MM.1S (cell line): ENCODE measurements at places on chromosomes 7 and 10.

DNA sequence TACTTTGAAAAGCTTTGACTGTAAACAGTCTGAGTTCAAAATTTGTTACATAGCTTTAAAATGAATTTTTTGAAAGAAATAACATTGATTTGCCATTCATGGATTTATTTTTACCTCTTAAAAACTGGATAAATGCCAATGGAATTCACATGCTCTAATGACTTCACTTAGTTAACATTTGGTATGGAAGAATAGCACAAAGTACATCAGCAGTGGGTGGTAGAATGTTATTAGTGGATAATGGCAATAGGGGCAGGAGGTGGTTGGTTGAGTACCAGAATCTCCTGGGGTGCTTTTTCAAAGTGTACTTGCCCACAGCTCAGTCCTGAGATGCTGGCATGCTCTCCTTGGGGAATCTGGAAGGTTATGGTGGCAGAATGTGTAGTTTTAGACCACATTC lies 4.7 kb downstream of the PPP1R9A start:
- DNase-seq = no peak

- DNase-seq = no peak
Observed at GRCh38 chr7:36299823-36300341, 89.8 kb upstream of the ANLN start.

DNA sequence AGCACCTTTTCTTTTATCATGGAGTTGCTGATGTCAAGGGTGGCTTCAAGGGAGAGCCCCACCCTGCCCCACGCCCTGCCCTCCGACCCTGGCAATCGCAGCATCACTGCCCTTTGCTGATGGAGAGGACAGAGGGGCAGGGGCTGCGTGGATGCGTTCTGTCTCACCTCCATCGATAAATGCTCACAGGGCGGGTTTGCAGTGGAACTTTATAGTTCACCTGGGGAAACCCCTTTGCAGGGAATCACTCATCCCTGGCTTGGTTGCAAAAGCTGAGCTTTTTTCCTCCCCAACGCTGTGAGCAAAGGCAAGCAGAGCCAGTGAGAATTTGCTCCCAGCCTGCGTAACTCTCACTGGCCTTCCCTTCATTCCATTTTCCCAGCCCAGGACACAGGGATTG lies 176.8 kb downstream of the WDR37 start:
- no peak for DNase-seq

DNA sequence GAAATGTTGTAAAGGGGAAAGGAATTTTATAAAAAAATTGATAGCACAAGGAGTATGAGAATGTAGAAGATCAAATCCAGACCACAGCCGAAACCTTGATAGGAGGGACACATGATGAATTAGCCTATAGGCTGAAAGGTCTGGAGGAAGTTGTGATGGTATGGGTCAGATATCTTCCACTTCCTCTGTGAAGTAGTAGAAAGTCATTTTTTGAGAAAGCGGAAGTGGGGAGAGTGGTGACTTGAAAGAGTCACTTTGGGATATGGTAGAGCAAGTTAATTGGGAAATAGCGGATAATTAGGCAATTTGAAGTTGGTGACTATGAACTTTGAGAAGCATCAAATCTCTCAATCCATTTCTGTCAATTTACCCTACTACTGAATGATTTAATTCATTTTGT lies 99.4 kb downstream of the GRM8 start:
- no peak for DNase-seq

DNA sequence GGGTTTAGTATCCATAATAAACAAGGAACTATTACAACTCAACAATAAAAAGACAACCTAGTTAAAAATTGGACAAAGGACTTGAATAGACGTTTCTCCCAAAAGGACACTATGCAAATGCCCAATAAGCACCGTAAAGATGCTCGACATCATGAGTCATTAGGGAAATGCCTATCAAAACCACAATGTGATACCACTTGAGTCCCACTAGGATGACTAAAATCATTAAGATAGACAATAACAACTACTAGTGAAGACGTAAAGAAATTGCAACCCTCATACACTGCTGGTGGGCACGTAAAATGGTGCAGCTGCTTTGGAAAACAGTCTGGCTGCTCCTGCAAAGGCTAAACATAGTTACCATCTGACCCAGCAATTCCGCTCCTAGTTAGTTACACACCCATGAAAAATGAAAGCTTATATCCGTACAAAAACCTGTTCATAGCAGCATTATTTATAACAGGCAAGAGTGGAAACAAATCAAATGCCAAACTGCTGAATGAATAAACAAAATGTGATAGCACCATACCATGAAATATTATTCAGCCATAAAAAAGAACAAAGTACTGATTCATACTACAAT lies 17.3 kb downstream of the CCDC3 start:
- DNase-seq = no peak

DNA sequence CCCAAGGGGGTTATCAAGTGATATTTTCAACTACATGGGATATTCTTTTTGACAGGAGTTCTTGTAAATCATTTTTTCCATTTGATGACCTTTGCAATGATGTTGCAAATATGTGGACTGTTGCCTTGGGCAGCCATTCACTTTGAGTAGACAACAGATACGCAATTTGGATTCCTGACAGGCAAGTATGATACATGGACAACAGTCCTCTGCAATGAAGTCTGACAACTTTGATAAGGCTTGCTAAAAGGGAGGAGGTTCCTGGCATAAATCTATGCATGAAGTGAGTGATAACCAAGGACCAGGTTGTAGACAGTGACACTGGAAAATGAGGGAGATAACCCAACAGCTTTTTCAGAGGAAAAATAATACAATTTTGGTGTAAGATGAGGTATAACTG lies 17.7 kb downstream of the LRRD1 start:
- no peak for DNase-seq

DNA sequence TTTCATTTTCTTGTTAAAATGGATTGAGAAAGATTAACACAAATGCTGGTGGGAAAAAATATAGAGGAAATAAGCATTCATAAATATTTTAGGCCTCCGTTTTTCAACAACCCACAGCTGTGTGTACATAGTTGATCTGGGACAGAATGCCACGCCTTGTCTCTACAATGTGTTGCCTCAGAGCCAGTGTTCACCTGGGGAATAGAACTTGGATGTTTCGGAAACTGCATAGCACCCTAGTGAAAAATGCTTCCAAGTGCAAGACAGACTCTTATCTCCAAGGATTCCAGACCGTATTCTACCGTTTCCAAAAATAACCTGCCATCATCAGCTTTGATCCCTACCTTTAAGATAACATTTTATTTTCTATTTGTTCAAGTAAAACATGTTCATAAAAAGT lies 260.9 kb downstream of the SDK1 start:
- no peak for DNase-seq

DNA sequence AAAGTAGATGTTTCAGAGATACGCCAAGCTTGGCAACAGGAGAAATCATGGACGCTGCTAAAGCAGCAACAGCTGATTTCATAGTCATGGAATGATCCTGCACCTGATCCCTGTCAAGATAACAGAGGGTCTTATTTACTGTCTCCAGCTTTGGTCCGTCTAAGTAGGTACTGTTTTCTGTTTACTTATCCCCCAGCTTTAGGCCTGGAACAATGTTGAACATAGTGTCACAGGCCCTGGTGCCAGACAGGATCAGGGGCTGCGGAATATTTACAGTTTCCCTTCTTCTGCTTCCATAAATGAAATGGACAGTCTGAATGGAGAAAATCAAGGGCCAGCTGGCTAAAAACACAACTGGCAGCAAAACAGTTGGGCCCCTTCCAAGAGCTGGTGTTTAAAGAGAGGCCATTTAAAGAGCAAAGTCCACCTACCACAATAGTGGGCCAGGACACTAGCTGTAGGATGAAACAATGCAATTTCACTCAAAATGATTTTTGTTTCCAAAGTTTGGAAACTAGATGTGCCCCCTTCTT lies 2.9 kb downstream of the GPR37 start:
- no peak for DNase-seq

DNA sequence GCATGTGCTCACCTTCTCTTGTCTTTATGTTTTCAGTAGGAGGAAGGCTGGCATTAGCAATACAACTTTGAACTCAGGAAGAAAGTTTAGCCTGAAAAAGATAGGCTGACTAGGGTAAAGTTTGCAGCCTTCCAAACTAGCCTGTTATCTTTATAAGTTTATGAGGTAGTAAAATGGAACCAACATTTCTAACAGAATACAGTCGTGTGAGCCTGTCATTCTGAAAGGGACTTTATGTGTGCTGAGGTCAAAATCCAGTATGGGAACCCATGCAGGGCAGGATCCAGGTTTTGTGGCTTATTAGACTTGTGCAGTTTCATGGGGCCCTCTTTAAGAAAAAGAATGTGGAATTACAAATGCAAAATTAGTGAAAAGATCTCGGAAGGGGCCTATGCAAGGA lies 201.0 kb upstream of the PRPS1L1 start:
- DNase-seq = no peak

DNA sequence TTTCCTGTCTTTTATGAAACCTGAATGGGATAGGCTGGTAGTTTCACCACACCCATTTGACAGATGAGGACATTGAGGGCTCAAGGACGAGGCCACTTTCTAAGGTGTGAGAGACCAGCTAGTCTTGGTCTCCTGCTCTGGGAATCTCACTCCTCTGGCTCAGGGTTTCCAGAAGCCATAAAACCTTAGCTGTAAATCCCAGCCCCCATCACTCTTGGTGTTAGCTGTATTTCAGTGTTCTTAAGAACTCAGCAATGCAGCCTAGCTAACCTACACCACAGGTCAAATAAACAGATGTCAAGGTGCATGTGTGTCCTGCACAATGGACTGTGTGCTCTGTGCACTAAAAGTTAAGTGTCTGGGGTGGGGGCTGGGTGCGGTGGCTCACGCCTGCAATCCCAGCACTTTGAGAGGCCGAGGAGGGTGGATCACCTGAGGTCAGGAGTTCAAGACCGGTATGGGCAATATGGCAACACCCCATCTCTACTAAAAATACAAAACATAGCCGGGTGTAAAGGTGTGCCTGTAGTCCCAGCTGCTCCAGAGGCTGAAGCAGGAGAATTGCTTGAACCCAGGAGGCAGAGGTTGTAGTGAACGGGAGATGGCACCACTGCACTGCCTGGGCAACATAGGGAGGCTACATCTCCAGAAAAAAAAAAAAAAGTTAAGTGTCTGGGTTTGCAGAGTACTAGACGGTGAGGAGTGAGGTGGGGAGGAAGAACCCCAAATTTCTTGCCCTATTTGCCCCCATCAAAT lies 567 bp upstream of the EPO start:
- DNase-seq = no peak

GRCh38 chr7:85052056-85052737 lies 134.7 kb downstream of the SEMA3D start:
- no peak for DNase-seq

- peak; percentile 23 for DNase-seq
Observed at GRCh38 chr10:6128591-6129251, 39.9 kb downstream of the RBM17 start.

GRCh38 chr7:84668116-84668515 lies 473.5 kb upstream of the SEMA3A start:
- no peak for DNase-seq

GRCh38 chr7:14739841-14740185 lies 162.7 kb downstream of the DGKB start:
- DNase-seq = no peak

DNA sequence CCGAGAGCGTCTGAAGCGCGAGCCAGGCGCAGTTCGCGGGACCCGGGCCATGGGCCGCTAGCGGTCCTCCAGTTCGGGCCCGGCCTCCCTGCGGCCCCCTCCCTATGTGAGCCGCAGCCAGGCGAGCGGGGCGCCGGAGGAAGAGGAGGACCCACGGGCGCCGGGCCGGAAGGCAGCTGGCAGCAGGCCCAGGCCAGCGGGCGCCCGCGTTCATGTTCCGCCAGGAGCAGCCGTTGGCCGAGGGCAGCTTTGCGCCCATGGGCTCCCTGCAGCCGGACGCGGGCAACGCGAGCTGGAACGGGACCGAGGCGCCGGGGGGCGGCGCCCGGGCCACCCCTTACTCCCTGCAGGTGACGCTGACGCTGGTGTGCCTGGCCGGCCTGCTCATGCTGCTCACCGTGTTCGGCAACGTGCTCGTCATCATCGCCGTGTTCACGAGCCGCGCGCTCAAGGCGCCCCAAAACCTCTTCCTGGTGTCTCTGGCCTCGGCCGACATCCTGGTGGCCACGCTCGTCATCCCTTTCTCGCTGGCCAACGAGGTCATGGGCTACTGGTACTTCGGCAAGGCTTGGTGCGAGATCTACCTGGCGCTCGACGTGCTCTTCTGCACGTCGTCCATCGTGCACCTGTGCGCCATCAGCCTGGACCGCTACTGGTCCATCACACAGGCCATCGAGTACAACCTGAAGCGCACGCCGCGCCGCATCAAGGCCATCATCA lies 1.1 kb downstream of the ADRA2A start:
- no peak for DNase-seq
